ENCODE measurements at places on chromosomes 6 and 20.

DNA sequence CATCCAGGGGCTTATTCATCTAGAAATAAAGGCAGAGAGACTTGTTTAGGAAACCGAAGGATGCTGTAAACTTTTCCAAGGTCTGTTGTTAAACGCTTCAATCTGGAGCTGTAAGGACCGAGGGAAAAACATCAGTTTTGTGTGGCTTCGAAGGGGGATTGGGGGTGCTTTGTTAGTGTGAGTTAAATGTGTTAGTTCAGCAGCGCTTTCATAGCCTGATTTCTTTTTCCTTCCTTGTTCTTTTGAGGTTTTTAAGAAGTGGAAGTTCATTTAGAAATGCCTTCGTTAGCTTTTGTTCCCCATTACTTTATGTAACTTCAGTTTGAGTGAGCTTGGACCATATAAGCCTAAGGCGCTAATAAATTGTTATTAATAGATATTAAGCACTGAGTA is 1.5 kb downstream of the ANKS1A start:
- no peak for DNase-seq

- no peak for DNase-seq
Observed at GRCh38 chr6:117463762-117464665, 18.5 kb upstream of the DCBLD1 start.

GRCh38 chr6:124780623-124781022 is 181.6 kb upstream of the RNF217 start:
- no peak for DNase-seq

DNA sequence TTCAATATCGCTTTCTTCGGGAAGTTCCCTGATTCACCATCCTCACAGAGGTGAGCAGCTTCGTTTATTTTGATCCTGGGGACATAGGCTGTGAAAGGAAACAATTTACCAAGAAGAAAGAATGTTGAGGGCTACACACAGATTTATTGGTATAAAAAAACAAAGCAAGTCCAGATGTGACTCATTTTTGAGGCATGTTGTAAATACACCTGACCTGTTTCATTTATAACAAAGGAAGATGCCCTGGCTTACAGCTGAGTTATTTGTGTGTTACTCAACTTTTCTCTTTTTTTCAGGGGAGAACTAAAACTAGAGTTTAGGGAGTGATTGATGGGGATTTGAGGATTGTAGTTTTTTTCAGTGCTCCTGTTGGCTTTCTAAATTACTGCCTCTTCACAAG is 489.5 kb downstream of the CBLN4 start:
- no peak for DNase-seq

DNA sequence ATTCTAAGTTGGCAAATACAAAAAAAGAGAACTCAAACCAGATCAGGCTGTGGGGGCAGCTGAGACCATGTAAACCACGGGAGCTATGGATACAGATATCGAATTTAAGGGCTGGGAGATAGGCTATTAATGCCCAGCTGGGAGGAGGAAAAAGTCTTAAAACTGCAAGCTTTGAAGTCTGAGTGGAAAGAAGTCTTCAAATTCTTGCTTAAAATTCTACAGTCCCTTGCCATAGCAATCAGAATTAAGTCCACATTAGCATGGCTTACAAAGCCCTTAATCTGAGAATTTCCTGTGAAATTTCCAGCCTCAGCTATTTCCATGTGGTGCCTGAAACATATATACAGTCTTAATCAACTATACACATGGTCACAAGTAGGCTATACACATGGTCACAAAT is 465.0 kb upstream of the HSF2 start:
- no peak for DNase-seq

GRCh38 chr20:24959591-24960301 is 10.7 kb downstream of the CST7 start:
- no peak for DNase-seq

- DNase-seq, result no peak
Observed at GRCh38 chr20:25368526-25368925, 22.1 kb downstream of the ABHD12 start.

DNA sequence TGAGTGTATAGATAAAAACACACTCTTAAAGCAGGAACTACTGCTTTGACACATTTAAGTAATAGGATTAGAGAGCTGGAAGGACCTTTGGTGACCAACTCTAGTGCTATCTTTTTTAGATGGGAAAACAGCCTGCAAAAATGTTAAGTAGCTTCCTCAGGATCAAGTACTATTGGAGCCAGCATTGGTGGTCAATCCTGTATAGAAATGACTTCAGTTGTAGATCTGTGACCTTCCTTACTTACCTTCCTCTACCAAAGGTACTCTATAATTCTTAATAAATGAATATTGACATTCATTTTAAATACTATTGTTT is 18.7 kb downstream of the KCNQ5 start:
- DNase-seq, result no peak

- DNase-seq, result no peak
Observed at GRCh38 chr20:58147628-58148370, 80.7 kb downstream of the ANKRD60 start.

- DNase-seq, result no peak
Observed at GRCh38 chr20:45229264-45230056, 8.3 kb downstream of the SEMG2 start.

DNA sequence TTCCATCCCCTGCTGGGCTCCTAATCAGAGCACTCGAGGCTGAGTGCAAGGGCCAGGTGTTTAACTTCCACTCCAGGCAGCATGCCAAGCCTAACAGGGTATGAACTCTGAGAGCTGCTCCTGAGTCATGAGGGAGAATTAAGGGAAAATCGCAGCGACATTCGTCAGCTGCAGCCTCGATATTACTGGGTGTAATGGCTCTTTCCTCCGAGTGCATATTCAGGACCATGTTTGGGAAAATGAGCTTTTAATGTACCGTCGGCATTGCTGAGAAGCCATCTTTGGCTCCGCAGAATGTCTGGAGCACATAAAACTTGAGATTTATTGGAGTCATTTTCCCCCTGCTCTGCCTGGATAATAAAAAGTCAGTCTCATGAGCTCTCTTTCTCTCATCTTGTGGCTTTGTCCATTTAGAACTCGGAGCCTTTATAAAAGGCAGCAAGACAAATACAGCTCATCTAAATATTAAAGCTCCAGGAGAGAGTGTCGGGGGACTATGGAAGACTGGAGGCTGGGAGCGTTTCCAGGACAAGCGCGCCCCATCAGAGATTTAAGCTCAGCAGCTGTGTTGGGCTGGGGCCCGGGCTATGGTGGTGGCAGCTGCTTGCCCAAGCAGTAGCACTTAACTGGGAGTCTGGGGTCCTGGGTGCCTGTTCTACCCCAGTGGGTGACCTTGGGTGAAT is 103.7 kb downstream of the TOX2 start:
- no peak for DNase-seq

DNA sequence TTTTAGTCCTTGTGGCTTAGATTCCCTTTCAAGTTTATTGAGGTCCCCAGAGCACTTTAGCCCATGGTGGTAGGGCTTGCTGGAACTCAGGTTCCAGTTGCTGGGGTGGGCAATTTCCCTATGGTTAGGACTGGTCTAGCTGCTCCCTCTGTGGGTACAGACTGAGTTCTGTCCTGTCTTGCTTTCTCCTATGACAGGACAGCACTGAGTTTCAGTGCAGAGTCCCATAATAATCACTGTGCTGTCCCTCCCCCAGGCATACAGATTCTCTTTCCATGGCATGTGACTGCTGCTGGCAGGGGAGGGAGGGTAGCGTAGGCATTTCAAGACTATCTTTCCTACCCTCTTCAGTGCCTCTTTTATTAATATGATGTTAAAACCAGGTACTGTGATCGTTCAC is 17.1 kb upstream of the ERVFRD-1 start:
- no peak for DNase-seq

DNA sequence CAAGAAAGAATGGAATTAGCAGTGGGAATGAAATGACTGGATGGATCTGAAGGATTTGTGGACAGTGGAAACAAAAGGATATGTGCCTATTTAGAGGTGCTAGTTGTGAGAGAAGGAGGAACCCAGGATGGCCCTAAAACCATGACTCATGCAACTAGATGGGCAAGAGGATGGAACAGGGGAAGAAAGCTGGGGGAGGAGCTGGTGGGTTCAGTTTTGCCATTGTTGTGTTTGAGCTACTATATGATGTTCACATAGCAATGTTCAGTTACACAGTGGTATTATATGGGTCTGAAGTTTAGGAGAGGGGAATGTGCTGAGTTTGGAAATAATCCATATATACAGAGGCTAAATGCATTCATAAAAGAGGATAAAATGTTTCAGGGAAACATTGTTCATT is 125.7 kb upstream of the SSTR4 start:
- no peak for DNase-seq

- DNase-seq, result no peak
Observed at GRCh38 chr20:21154692-21155091, 28.8 kb downstream of the KIZ start.

DNA sequence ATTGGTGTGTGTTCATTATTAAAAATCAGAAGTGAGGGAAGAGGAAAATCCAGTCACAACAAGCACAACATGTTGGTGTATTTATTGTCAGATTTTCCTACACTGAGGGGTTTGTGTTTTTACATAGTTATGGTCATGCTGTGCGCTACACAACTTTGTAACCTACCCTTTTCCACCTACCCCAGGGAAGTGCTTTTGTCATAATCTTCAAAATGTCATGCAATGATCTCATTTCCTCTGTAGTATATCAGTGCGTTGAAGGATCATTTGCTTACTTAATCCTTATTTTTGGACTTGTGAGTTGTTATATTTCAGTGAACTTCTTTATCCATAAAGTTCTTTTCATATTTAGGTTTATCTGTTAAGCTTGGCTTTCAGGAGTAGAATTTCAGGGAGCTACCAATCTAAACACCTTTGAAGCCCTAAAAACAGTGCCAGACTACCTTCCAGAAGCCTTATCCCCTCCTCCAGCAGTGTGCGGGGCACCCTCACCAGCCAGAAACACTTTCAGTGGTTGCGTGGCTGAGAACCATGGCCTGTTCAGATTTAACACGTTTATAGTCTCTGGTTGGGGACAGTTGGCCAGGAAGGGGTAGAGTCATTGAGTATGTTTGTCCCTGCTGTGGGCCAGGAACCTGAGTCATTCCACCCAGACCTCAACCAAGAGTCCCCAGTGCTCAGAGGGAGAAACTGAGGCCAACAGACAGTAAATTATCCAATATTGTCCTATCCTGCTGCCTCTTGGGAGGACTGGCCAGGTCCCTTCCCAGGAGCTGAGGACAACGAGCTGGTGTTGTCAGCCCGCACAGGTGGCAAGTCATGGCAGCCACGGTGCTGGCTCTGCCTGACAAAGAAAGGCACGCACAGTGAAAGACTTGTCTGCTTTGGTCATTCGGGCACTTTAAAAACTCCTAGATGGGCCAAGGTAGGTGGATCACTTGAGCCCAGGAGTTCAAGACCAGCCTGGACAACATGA is 40.3 kb downstream of the STK35 start:
- DNase-seq, result no peak

DNA sequence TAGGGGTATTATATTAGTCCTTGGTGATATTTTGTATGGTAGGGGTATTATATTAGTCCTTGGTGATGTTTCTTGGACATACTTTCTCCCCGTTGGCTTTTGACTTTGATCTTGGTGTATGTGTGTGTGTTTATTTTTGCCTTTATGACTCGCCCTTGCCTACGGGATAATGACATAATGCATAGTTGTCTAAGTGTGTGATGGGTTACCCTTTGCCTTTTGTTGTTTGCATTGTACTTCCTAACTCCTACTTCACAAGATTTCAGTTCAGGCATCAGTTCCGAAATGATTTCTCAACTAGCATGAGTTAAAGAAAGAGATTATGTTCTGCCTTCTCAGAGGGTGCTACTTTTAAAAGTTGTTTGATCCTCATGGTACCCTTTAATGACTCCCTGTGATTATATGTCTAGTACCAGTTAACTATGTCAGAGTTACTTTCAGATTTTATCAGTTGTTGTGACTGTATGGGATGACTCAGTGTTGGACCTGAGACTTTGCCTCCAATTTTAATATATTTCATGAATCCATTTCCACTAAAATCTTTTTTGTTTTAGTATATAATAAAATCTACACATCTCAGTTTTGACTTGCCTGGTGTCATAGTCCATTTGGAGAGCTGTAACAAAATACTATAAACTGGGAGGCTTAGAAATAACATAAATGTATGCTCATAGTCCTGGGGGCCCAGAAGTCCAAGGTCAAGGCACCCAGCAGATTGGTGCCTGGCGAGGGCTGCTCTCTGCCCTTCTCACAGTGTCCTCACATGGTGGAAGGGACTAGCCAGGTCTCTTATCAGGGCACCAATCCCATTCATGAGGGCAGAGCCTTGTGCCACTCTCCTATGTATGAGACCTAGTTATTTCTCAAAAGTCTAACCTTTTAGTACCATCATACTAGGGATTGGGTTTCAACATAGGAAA is 34.1 kb downstream of the CDYL start:
- DNase-seq, result no peak

DNA sequence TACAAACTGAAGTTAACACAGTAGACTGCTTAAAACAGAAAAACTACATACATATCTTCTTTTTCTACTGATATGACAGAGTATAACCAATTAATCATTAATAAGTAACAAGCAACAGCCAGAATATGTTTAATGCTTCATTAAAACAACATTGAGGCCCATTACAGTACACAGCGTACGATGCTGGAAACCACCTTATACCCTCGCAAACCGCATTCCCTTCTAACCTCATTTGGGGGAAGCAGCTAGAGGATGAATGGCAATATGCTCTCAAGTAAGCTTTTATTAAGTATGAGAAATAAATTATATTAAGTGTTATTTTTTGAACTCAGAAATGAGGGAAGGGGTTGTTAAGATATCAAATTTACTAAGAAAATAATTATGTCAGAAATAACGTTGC is 142.4 kb downstream of the GMDS start:
- DNase-seq, result no peak

DNA sequence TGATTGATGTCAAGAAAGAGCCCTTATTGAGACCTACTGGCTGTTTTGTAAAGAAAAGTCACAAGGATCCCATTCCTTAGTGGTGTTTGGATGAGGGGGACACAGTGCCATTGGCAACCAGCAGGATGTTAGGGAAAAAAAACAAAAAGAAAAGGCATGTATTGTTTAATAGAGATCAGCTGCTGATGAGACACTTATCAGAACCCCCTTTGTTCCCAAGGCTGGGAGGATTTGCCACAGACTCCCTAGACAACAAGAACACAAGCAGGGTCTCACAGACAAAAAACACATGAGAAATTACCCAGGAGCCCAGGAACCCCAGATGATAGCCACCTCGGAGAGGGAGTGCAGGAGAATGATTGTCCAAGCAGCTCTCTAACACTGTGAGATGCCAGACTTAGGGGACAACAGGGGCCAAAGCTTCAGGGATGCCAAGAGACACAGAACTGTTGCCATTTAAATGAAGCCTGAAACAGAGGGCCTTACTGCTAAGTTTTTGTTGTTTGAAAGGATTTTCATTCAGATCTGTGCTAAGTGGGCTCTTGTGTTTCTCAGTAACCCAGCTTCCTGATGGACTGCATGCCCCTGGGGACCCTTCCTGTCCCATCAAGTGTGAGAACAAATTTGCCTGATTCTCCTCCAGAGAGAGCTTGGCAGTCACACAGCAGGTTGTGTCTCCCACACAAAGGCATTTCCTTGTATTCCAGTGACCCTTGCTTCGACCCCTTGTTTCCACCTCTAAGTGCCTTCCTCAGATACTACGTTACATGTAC is 48.7 kb upstream of the HEY2 start:
- DNase-seq, result no peak

DNA sequence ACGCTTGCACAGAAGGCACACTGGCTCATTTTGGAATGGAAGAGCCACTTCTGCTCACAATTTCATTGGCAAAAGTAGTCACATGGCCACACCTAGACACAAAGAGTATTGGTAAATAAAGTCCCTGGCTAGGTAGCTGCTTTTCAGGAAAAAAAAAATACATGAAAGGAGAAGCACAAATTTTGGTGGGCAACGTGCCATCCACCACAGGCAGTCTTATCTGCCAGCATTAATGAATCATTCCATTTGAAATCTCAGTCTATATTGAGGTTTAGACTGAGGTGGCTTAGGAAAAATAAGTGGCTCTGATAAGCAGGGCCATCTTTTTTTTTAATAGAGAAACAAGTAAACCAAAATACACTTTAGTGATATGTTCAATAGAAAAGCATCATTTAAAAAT is 44.3 kb downstream of the ADGRB3 start:
- no peak for DNase-seq

All from anterior cingulate cortex (tissue), 58 donors.